ENCODE measurements at places on chromosomes 11 and 22. TPM values are rescaled to one million over a fixed set of nuclear protein-coding genes. Genes with fewer than 3 reads are reported as not detected.

The CABP7 gene
- not detected for total RNA-seq

The C11orf91 gene
- not detected for total RNA-seq

The SLC7A4 gene
- not detected for total RNA-seq

The CPT1B gene
- total RNA-seq: 1.6 TPM
